ENCODE measurements at places on chromosomes 2 and 18. TPM values are rescaled to one million over a fixed set of nuclear protein-coding genes. Genes with fewer than 3 reads are reported as not detected.

DNA sequence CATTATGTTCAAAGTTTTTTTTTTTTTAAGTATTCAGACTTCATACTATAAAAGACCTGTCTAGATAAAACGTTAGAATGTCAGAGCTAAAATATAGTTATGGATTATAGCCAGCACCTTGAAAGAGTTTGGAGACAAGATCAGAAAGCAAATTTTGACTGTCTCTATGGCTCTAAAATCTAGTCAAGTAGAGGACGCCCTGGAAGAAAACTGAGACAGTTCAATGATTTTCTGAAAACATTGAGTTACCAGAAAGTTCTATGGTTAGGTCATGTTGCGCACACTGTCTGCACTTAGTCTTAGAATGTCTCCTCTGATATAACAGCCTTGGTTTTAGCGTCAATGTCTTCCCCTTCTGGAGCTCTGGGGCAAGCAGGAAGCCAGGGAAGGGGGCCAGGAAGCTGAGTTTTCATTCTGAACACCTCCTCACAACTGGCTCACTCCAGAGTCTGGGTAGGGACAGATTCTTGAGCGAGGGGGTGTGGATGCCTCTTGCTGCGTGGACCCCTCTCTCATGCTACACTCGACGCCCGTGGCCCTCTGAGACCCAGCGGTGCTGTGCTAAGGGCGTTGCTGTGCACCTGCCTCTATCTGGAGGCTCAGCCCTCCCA lies 99.5 kb downstream of the RNF144A start:
- DNase-seq = no peak

DNA sequence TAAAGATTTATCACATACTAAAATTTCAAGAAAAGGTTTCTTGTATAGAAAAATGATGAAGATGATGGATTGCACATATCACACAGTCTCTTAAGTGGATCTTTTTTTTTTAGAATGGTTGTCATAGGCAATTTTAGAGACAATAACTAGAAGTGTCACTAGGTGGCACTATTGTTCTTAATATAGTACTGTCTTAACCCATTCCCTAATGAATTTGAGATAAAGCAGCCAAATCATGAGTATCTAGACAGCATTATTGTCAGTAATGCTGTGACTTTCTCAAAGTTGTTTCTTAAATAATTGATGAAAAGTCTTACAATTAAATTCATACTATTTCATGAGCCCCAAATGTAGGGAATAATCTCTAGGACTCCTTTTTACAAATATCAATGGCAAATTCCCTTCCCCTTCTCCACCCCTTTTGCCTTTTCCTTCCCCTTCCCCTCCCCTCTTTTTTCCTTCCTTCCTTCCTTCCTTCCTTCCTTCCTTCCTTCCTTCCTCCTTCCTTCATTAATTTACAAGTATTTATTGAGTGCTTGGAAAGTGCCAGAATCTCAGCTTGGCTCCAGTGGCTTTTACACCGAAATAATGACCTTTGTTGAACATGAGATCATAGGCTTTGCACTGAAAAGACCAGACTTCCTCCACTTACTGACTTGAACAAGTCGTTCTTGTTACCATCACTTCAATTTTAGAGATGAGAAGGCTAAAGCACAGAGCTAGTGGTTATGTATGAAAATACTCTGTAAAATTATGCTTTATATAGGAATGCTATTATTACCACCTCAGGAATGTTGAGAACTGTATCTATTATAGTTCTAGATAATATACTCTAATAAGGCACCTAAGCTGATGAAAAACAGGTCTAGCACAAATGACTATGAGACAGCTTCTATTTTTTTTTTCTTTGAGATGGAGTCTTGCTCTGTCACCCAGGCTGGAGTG lies 19.8 kb downstream of the MYL12B start:
- DNase-seq = peak; percentile 79

- DNase-seq = peak; percentile 9
These were observed 79.5 kb downstream of the EVA1A start for GRCh38 chr2:75480971-75481836.

DNA sequence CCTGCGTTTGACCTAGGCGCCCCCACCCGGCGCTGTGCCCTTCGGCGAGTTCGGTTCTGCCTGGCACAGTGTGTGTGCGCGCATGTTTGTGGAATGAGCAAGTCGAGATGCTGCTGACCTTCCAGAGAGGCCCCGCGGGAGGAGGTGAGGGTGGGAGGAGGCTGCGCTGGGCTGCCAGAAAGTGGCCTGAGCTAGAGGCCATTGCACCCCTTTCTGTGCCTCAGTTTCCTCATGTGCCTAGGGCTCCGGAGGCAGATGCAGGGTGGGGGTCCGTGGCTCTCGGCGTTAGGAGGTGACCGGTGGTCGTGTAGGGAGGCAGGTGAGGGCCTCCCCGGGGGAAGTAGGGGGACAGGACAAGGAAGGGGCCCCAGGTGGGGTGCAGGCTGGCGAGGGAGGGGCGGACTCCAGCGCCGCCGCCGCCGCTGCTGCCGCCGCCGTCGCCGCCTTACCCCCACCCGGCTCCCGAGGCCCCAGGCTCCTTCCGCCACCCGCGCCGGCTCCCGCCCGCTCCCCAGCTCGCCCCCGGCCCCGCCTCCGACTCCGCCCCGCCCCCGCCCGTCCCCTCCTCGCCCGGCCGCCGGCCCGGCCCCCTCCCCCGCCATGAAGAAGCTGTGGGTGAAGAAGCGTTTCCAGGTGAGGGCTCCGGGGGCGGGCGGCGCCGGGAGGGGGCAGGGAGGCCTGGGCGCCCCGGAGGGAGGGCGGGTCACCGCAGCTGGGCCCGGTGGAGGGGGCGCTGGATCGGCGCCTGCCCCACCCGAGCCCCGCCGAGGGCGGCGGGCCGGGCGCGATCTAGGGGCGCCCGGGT lies 7.0 kb downstream of the SPEG start:
- peak; percentile 81 for DNase-seq

DNA sequence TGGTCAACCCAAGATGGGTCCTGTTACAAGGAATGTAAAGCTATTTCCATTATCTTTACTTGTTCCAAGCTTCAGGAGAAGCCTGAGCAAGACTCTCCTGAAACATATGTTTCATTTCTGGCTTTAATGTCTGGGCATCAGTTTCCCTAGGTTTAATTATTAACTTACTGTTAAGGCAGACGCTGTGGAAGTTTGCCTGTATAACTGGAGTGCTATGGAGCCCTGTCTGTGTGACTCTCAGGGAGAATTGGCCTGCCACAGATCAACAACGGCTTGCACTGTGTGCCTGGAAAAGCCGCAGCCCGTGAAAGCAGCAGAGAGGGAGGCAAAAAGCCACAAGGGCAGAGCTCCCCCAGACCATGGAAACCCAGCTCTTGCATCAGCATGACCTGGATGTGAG lies 22.1 kb upstream of the LONRF2 start:
- DNase-seq = no peak

The IMPA2 gene
- total RNA-seq = 8.1 TPM

The ABCB11 gene
- total RNA-seq = 2.6 TPM
